ENCODE measurements at places on chromosomes 3 and 15.
A peak's percentile ranks its signal among the peaks of the same experiment; 100 is the strongest.

DNA sequence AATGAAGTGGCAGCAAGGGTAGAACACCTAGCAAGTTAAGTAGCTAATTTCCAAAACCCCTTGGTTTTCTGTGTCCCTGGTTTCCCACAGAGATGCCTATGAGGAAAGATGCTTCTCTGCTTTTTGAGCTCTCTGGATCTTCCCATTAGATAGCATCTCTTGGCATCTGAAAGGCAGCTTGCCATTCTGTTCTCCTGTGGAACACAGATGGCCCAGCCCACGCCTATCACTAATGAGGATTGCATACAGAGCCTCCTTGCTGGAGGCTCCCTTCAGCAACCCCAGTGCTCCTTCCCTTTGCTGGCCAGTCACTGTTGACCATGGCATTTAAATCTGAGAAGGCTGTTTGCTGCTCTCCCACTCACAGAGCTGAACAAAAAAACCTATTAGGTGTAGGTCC lies 34.4 kb upstream of the ETV5 start:
- no peak for DNase-seq

DNA sequence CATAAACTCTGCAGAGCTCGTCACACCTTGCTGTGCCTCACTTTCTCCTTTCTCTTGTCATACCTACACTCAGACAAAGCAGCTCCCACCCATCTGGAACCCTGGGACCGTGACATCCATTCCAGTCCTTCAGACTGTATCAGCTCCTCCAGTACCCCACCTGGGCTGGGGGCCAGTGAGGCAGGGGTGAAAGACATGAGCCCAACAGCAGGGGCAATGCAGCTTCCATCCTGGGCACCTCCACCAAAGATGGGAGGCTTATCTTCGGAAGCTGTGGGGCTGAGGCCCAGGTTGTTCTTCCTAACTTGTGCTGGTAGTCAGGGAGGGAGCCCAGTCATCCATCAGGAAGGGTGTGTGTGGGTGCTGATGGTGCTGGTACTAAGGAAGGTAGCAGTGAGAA lies 109.2 kb downstream of the EEFSEC start:
- DNase-seq: no peak

- DNase-seq: peak; percentile 48
These were observed 10.5 kb upstream of the EIF4A2 start for GRCh38 chr3:186772701-186773417.

GRCh38 chr15:77673866-77674265 lies 41.2 kb upstream of the LINGO1 start:
- no peak for DNase-seq

DNA sequence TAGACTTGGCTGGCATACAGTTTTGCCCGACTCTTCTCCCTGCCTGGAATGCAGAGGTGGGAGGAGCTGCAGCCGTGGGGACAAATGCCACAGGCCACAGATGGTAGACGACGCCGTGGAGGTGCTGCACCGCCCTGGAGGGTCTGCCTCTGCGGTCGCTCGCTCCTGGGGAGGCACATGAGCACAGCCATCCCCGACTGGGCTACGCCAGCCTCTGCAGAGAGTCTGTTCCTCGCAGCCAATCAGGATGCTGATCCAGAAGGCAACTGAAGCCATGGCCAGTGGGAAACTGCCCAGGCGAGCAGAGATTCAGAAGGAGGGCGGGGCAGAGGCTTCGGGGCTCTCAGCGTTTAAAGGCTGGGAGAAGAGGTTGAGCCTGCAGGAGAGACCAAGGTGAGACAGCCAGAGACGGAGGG lies 11.9 kb upstream of the LRRC15 start:
- no peak for DNase-seq

Data from stimulated activated CD8-positive, alpha-beta memory T cell treated with anti-CD3 and anti-CD28 coated beads, Interleukin-15, amount 100 ng/mL, for 4 hours (primary cell).